NCI-H1105 (cell line): ENCODE measurements at places on chromosomes 6 and 20.

DNA sequence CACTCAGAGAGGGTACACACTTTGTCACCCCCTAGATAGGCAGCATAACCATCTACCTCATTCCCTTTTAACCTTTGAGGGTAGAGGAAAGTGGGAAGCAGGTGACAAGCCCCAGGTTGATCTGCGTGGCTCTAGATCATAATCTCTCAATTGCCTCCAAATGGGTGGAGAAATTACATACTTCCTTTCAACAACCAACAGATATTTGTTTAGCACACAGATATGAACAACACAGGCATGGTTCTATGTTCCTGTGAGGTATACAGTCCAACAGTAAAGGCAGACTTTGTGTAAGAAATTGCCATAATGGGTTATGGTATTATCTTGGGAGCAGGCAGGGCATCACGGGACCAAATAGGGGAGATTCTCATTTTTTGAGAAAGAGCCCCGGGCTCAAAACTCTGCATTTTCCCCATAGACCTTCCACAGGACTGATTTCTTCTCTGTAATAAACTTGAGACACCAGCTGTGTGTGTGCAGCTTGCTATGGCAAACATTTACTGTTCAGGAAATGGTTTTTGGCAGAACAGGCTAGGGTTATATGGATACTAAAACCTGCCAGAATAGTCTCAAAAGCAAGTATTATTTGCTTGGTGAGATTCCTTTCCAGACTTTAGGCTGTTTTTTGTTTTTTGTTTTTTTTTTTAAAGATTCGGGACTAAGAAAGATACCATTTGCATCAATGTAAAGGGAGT is 126.2 kb downstream of the CD164 start:
- peak; percentile 14 for DNase-seq

DNA sequence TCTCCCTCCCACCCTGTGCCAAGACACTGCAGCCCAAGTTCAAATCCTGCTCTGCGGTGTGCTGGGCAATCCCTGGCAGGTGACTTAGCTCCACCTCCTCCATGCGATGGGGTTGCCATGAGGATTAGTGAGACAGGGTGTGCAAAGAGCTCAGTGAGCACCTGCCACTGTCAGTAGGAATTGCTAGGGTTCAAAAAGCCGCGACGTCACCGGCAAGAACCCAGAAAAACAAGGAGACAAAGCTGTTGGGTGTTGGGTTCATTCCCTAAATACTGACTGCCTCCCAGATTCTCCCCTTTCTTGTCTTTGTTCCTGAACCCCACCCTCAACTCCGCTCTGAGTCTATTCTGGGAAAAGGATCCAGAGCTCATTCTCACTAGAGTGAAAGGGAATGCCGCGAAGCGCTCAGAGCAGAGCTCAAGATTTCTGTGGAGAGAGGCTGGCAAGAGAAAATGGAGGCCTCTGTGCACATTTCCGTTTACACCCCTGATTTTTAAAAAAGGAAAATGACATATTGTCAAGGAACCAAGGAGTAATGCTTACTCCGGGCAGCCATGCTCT is 13.3 kb downstream of the PMEPA1 start:
- no peak for DNase-seq

DNA sequence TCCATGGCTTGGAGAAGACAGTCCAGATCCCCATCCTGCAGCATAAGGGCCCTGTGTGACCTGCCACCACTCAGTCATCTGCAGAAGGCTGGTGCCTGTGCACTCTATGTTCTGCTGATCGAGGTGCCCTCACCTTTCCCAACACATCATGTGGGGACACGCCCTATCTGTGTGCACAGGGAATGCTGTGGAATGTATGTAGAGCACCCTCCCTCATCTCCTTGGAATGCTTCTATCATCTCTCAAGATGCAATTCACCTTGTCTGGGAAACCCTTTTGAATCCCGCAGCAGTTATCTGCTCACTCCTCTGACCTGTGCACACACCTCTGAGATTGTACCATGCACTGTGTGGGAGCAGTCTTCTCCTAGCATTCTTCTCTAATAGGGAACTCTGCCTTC is 207.2 kb upstream of the SSTR4 start:
- DNase-seq = no peak

DNA sequence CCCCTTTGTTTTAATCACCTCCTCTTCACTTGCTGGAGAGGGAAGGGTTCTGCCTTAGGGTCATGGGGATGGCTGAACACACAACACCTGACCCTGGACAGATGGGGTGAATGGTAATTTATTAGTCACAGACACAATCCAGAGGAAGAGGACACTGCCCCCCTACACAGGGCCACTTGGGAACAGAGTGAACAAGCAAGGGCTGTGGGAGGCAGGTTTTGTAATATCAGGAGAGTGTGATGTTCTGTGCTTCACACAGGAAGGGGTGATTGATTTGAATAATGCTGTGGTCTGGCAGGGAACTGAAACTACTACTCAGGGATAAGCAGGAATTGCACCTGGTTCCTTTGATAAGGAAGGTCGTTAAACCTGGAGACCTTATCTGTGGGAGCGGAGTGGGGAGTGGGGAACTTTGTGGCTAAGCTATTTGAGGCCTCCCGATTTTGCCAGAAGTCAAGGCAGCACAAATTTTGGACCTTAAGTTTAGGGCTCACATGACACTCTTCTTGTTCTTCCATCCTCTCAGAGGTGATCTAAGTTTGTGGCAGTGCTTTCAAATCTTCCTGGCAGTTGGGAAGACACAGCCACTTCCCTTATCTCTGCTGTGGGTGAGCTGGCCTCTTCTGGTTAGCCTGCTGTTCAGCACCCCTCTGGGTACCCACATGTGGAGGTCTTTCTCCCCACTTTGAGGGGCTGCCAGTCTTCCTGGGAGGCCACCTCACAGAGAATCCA is 77.8 kb downstream of the CD164 start:
- no peak for DNase-seq

DNA sequence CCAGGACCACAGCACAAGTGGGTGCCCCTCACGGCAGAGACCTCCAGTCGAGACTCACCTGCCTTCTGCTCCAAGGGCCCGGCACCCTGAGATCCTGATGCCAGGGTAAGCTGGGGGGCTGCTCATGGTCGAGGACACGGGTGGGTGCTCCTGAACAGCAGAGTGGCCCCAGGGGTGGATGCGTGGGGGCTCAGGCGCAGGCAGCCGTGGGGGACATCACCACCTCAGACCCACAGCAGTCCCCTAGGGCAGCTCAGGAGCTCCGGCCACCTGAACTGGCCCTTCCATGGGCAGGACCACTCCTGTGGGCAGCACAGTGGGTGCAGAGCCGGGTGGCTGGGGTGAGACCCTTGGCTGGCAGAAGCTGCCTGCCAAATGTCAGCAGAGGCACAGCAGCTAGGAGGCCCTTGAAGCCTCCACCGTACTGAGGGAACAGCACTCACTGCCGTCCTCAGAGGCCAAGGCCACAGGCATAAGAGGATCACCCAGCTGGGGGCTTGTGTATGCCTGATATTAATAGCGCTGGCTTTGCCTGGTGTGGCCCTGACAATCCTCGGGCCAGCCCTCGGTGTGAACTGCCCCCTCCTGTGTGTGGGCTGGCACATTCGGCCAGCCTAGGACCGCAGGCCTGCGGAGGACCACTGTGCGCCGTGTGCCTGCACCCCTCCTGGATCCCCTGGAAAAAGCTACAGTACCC is 5.4 kb downstream of the UCKL1 start:
- no peak for DNase-seq

GRCh38 chr20:58646703-58647102 is 4.4 kb upstream of the STX16 start:
- DNase-seq = no peak

GRCh38 chr6:2194643-2195042 is 50.8 kb downstream of the GMDS start:
- DNase-seq = no peak

DNA sequence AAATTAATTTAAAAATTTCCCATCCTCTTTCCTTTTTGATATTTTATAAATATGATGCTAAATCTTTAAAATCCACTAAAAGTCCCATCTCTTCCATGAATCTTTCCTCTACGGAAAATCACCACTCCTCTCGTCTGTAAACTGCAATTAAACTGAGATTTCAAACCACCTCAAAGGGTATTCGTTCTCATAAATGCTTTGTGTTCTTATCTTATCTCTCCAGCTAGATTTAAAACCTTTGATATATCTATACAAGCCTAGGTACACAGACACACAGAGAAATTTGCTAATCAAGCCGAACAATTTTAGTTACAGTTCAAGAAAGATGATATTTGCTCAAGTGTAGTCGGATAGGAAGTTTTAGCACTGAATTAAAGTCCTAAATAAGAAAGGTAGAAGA is 214.6 kb upstream of the PRDM1 start:
- no peak for DNase-seq

- no peak for DNase-seq
These were observed 1.2 kb downstream of the LINC00237 start for GRCh38 chr20:21104921-21105320.

- no peak for DNase-seq
These were observed 78.2 kb upstream of the NXT1 start for GRCh38 chr20:23272176-23273029.

GRCh38 chr20:43022568-43022967 is 167.1 kb downstream of the PTPRT start:
- no peak for DNase-seq

DNA sequence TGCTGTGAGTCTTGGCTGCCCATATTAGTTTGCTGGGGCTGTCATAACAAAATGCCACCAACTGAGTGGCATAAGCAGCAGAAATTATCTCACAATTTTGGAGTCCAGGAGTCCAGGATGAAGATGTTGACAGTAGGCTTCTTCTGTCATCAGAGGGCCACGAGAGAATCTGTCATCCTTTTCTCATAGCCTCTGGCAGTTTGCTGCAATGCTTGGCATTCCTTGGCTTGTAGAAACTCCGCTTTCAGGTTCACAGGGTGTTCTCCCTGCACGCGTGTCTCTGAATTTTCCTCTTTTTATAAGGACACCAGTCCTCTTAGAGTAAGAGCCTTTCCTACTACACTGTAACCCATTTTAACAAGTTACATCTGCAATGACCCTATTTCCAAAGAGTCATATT is 838.4 kb downstream of the TFAP2A start:
- DNase-seq = no peak

DNA sequence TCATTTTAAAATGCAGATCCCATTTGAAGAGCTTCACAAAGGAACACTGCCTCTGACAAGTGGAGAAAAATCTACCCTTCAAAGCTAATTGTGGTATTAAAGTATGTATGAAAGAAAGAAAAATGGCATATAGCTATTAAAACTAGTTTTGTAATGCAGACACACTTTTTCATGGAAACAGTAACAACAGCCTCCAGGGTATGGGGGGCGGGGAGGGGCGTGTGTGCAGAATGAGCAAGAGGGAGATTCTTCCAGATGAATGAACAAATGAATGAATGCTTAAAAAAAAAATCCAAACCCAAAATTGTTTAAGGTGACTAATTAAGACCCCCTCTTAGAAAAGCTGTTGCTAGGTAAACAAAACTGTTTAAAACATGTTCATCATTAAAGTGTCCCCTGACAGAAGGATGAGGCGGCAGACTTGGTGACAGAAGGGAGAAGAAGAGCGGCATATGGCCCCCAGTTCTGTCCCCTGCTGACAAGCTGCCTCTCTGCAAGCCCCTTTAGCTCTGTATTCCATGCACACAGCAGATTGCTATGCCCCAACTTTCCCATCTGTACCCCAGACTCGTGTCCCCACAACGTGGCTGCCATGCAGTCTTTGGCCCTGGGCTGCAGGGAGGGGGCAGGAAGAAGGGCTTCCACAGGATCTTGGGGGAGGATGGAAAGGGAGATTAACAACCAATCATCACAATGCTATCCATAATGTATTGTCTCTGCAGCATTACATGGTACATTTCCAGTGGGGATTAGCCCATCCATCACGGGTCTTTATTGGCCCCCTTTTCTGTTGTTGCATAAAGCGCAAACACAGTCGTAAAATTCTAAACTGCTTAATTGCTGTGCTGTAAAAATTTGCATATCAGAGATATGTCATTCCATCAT is 108.4 kb upstream of the OLIG3 start:
- DNase-seq = no peak

DNA sequence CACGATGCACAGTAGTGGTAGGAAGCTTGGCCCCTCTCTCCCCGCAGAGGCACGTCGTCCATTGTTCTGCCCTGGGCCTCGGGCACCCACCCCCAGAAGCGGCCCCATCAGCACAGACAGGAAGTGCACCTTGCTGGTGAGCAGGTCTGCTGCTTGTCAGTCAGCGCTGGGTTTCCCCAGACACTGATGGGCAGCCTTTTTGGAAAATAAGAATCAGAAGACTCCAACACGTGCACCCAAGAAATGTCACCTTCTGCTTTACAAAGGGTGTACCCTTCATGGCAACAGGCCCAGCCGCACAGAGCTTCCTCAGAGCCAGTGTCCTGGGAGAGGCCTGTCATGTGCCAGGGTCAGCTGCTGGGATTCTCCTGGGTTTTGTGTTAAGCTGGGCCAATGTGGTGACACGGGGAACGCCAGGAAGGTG is 34.7 kb upstream of the IRF4 start:
- no peak for DNase-seq

- no peak for DNase-seq
These were observed 110.4 kb downstream of the PLCB4 start for GRCh38 chr20:9179193-9179802.

DNA sequence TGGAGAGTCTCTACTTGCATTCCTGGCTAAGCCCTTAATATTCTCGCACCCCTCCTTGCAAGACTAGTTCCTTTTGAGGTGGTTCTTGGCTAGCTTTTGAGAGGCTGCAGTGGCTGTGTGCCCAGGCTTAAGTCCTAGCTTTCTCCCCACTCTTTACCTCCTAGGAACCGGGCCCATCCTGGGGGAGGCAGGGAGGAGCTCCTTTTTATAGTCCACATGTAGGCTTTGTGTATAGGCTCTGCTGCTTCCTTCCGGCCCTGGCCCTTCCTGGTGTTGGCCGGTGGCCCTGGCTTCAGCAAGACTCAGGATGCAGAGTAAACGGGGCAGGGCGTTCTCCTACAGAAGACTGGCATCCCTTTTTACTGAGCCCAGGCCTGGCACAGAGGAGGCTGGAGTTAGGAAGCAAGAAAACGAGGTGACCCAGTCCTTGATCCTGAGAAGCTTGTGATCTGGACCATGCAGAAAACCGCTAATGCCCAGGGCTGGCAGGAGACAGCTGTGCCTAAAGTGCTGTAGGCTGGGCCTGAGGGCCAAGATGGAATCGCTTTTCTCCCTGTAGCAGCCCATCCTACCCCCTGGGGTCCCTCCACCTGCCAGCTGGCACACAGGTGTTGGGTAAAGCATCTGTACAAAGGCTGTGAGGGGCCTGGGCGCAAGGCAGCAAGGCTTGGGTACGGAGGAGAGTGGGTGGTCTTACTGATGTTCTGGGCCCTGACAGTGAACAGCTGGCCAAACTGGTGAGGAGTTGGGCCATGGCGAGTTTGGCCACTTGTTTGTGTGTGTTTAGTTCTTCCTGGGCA is 8.7 kb downstream of the PLCG1 start:
- no peak for DNase-seq

DNA sequence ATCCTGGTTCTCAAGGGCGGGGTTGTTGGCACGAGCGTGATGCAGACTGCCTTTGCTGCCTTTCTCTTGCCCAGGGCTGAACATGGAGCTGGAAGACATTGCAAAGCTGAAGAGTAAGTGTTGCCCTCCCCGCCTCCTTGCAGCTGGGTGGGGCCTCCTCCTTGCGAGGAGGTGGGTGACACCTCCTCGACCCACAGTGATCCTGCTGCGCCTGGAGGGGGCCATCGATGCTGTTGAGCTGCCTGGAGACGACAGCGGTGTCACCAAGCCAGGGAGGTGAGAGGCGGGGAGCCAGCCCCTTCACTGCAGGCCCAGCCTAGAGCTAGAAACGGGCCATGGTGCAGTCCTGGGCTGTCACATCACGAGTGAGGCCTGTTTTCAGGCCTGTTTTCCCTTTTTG is 18.4 kb upstream of the TNFRSF6B start:
- no peak for DNase-seq

GRCh38 chr6:52227495-52227894 is 16.8 kb downstream of the IL17F start:
- no peak for DNase-seq

- DNase-seq = no peak
These were observed 6.1 kb downstream of the SLC32A1 start for GRCh38 chr20:38730167-38730988.
